ENCODE measurements at places on chromosomes 6 and 20. TPM values are rescaled to one million over a fixed set of nuclear protein-coding genes. Genes with fewer than 3 reads are reported as not detected.
A peak's percentile ranks its signal among the peaks of the same experiment; 100 is the strongest.

- peak; percentile 77 for DNase-seq
These were observed 42.2 kb upstream of the IFNGR1 start for GRCh38 chr6:137261361-137261760.

DNA sequence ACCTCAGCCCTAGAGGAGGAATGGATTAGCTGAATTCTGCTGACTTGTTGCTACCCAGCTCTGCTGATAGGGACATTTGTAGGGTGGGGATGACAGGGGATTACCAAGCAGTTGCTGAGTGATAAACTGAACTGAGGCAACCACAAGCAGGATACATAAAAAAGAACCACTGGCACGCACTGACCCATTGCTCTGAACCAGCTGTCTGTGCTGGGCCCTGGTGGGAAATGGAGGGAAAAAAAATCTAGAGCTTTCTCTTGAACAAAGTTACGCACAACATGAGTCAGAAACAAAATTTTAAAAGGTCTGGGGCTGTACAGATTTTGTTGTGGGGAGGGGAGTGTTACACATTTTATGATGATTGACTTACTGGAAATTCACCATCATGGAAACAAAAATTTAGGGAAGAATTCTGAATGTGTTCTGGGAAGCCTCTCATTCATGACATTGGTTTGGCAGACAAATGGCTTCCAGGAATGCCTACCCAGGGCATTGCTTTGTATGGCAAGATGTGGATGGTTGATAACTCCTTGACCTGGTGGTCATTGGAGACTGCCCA, 37.7 kb downstream of the FOXO3 start:
- peak; percentile 23 for DNase-seq

GRCh38 chr6:150322466-150322871, 46.3 kb upstream of the IYD start:
- DNase-seq = peak; percentile 75

DNA sequence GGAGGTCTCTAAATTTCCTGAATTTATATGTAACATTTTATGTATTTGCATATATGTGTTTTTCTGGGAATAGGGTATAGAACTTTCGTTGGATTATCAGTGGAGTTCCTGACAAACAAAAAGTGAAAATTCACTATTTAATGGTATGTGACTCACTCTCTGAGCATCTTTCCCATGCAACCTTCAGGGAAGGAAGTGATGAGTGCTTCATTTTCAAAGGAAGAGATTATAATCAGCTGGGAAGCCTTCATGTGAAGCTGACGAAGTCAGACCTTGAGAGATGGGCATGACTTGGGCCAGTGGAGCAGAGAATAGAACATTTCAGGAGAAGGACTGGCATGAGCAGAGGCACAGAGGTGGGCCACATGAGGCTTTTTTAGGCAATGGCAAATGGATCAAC, 72.7 kb downstream of the FAXC start:
- peak; percentile 57 for DNase-seq

GRCh38 chr6:31446481-31446880, 43.1 kb downstream of the MICA start:
- no peak for DNase-seq

GRCh38 chr6:75344021-75344420, 59.4 kb upstream of the TMEM30A start:
- no peak for DNase-seq

DNA sequence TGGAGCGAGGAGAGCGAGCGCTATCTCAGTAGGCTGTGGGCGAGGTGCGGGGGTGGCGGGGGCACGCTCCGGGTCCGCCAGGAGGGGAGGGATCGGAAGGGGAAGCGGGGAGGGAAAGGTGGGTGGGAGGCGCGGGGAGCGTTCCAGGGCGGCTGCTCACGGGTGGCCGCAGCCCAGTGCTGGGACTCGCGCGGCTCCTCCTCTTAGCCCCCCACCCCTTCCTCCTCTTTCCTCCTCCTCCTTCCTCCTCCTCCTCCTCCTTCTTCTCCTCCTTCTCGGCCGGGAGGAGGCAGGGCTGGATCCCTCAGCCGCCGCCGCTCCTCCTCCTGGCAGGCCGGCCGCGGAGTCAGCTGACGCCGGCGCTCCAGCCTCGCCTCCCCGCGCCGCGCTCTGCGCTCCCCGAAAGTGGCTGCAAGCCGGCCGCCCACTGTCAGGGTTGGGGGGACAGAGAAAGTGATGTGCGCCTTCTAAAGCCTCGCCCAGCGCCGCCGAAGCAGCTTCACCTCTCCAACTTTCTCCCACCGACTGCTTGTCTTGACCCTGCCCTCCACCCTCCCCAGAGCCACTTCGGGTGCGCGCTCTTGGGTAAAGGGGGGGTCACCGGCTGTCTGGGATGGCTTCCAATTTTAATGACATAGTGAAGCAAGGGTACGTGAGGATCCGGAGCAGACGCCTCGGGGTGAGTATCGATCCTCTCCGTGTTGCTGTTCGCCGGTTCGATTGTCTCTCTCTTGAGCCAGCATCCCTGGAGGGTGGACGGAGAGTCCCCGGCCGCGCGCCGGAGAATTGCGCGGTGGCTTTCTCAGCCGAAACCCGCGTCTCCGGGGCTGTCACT, at the start of gene DOK5:
DOK5 (plus strand) TSS at position 260 of the 835 bp plus-strand sequence; CDS start at position 614, 354 bp downstream.
- peak; percentile 8 for DNase-seq

MMP24 gene
- total RNA-seq = 0.88 TPM

GRCh38 chr20:11924923-11925322, 7.2 kb downstream of the BTBD3 start:
- no peak for DNase-seq

CCN6 gene
- total RNA-seq = not detected

- DNase-seq = peak; percentile 75
These were observed 1.8 kb upstream of the PRDM1 start for GRCh38 chr6:106084106-106084988.

DNA sequence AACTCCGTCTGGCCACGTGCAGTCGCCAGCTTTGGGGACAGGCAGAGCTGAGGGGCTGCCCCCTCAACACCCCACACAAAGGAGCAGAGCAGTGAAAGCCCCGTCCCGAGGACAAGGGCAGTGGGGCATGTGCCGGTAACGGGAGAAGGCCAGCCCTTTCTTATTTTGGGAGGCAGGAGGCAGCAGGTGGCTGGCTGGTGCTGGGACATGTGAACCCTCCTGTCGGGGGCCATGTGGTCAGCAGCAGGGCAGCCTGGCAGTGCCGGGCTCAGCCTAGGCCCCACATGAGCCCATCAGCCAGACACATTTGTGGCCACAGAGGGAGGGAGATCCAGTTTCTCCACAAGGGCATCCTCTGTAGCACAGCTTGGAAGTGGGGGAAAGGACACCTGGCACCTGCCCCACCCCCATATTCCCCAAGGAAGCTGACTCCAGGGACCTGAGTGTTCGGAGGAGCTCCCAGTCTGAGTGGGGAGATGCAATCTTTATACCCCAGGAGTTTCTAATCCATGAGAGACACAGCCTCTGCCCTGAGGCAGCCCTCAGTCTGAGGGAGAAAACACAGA, 137.6 kb downstream of the MRPL14 start:
- DNase-seq = no peak

DNA sequence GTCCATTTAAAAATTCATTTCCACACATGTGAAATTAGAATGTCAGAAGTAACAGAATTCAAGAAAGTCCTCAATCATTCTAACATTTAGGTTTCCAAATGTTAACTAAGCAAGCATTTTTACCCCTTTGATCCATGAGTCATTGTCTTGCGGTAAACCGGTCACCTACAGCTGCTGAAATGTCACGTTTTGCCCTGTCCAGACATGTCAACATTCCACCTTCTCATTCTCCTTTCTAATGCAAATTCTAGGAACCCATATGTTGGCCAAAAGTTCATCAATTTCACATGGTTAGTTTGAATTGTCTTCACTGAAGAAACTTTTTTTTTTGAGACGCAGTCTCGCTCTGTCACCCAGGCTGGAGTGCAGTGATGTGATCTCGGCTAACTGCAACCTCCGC, 117.2 kb downstream of the IPCEF1 start:
- DNase-seq = no peak

- no peak for DNase-seq
These were observed 5.8 kb downstream of the TTK start for GRCh38 chr6:80010288-80010687.
